Amygdala (tissue), 56 donors: ENCODE measurements at places on chromosomes 4 and X.

GRCh38 chrX:110401135-110401534, 42.5 kb downstream of the RTL9 start:
- DNase-seq, result no peak

- DNase-seq, result no peak
These were observed 270.6 kb downstream of the BANK1 start for GRCh38 chr4:102061133-102061532.

- DNase-seq, result no peak
These were observed 62.6 kb upstream of the TSPAN5 start for GRCh38 chr4:98720871-98721480.

DNA sequence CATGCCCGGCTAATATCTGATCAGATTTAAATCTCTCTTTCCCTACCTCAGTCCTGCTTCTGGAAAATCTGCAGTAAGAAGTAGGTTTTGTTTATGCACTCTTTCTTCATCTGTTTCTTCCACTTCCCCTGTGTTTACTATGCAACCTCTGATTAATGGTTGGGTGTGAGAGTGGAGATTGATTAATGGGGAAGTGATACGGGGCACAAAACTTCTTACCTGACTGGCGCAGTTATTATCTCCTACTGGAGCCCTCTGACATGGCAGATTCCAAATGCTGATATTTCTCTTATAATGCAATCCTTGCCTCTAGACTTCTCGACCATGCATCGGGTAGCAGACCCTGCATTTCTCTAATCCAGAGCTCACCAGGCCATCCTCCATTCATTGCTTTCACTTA, 60.2 kb upstream of the HPGD start:
- DNase-seq, result no peak

- no peak for DNase-seq
These were observed 443.6 kb upstream of the AR start for GRCh38 chrX:67100031-67100884.

DNA sequence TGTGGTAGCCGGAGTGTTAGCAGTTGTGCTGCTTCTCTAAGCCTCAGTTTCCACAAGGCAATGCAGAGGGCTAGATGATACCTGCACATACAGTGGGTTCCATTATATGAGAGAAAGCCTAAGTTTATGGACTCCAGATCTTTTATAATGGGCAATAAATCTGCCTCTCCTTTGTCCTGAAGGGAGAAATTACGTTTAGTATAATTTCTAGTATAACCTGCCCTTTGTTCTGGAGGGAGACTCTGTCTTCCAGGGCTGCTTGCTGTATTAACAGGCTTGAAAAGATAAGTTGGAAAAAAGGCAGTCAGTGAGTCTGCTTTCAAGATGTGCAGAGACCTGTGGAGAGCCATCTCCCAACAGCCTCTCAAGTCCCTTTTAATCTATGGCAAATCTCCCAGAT, 42.8 kb downstream of the ZNF81 start:
- no peak for DNase-seq
